Suppressor macrophage treated with lipopolysaccharide for 4 hours (primary cell): ENCODE measurements at places on chromosomes 5 and 9.
A peak's percentile ranks its signal among the peaks of the same experiment; 100 is the strongest.

GRCh38 chr9:14992081-14992480, 81.9 kb upstream of the FREM1 start:
- peak; percentile 80 for DNase-seq

GRCh38 chr5:179201986-179202385, 141.8 kb downstream of the ZNF354C start:
- DNase-seq: no peak

- DNase-seq: no peak
Measured at GRCh38 chr9:136138566-136138965, 19.9 kb upstream of the TMEM250 start.

DNA sequence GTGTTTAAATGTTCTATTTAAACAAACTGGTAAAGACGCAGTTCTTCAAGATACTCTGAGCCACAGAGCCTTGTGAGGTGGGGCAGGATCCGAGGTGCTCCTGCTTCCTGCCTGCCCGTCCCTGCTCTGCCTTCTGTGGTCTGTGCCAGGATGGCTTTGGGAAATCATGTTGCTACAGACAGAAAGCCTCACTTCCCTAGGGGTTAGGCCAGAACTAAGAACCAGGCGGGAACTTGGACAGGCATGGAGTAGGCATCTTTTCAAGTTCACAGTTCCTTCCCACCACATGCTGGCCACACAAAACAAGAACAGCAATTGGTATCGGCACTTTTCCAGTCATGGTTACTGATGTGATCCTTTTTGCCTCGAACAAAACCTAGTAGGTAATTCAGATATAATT, 67.7 kb upstream of the SPOCK1 start:
- DNase-seq: peak; percentile 39

GRCh38 chr9:137740312-137740711, 121.5 kb downstream of the EHMT1 start:
- DNase-seq: no peak

GRCh38 chr9:71853084-71853483, 57.9 kb downstream of the ABHD17B start:
- DNase-seq: no peak

- DNase-seq: no peak
Measured at GRCh38 chr5:59180515-59180914, 597.6 kb downstream of the RAB3C start.

DNA sequence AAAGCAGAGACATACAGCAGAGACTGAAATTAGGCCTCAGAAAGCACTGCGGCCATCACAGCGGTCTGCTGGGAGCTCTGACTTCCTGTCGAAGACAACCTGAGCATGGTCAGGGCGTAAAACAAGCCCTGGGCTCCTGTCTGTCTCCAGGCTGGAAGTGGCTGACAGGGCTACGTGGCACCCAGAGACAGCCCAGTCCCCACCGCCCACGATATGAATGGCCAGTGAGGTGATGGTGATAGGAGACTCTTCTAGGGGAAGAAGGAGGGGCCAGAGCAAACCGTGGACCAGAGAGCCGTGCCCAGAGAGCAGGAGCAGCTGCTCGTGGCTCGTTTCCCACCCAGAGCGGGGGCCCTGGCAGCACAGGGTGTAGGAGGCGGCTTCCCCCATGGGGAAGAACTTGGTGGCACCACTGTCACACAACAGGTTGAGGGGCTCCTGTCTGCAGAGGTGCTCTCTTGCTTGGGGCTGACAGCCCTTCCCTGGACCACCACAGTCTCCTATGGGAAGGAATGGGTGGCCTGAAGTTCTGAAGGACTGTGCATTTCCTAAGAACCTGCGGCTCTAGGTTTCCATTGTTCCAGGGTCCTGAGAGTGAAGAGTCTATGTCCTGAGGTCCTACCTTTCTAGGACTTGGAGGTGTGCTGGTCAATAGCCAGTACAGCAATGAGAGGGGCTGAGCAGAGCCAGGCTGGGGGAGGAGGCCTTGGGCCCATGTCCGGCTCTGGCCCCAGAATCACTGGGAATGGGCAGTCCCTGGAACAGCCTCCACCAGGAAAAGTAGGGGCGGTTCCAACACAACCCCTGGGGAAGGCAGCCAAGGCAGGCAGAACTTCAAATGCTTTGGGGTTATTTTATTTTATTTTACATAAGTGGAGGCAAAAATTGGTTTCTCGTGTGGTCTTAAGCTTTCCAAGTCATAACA, 56.4 kb downstream of the BARX1 start:
- no peak for DNase-seq
